Esophagus squamous epithelium (tissue), 5 donors: ENCODE measurements at places on chromosomes 5 and 9.

GRCh38 chr9:133807818-133808217 is 69.7 kb upstream of the SARDH start:
- no peak overlapping the region for H3K4me3 ChIP-seq
- peaks cover 5% of the 10 kb centered on the region for H3K4me1 ChIP-seq
- H3K36me3 ChIP-seq: peaks cover 52% of the 10 kb centered on the region
- no peaks in the 10 kb centered on the region for H3K27me3 ChIP-seq

- no peaks in the 10 kb centered on the region for H3K4me1 ChIP-seq
- no peak overlapping the region for H3K27ac ChIP-seq
- H3K4me3 ChIP-seq: no peak overlapping the region
Measured at GRCh38 chr5:180166176-180166575, 42.8 kb downstream of the RASGEF1C start.

- no peak for DNase-seq
- H3K4me1 ChIP-seq: no peaks in the 10 kb centered on the region
- no peak overlapping the region for H3K27ac ChIP-seq
- H3K36me3 ChIP-seq: peaks cover 71% of the 10 kb centered on the region
- H3K27me3 ChIP-seq: no peaks in the 10 kb centered on the region
- no peak overlapping the region for H3K4me3 ChIP-seq
Measured at GRCh38 chr9:132631685-132632084, 38.1 kb downstream of the DDX31 start.

DNA sequence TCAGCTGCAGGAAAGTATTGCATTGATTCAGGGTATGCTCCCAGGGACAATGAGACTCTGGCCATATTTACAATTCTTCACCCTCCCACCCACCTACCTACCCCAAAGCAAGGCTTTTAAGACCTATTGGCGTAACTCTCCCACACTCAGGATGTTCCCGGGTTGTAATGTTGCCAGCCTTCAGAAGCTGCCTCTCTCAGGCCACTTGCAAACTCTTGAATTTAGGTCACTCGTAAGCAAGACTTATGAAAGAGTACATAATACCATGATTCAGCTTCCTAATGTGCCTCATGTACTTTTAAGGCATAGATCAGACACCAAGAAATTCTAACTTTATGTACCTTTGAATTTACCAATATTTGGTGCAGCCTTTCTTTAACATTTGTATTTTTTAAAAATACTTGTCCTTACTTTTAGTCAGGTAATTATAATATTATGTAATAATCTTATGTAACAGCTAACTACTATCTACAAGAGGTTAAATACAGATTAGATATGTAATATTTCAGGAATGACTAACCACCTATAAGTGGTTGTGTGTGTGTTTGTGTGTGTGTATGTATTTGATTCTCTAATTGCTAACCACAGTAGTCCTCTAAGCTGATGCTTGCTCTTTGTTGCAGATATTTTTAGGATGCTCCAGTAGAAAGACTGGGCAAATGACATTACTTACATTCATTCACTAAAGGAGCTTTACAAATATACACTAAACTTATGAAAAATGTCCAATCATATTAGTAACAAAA is 630.5 kb upstream of the MEF2C start:
- H3K27ac ChIP-seq: no peak overlapping the region
- DNase-seq: no peak
- no peak overlapping the region for H3K4me3 ChIP-seq
- H3K27me3 ChIP-seq: no peaks in the 10 kb centered on the region
- H3K36me3 ChIP-seq: no peaks in the 10 kb centered on the region

DNA sequence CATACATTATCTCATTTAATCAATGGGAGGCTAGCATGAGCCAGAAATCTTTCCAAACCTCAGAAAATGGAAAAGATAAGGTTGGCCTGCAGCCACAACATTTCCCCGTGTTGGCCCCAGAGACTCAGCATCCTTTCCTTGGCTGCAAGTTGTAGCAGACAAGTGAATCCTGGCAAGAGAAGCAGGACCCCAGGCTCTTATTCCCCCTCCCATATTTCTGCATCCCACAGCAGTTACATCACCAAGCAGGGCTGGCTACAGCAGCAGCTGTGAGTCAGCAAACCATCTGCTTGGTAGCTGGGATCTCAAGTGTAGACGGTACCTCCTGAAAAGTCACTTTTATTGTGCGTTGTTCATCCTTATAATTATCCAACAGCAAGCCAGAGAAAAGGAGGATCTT is 212.4 kb downstream of the GNA14 start:
- H3K4me1 ChIP-seq: no peaks in the 10 kb centered on the region
- no peak overlapping the region for H3K27ac ChIP-seq
- no peaks in the 10 kb centered on the region for H3K27me3 ChIP-seq

- H3K4me3 ChIP-seq: no peak overlapping the region
Measured at GRCh38 chr5:127962491-127962890, 121.1 kb upstream of the SLC12A2 start.

DNA sequence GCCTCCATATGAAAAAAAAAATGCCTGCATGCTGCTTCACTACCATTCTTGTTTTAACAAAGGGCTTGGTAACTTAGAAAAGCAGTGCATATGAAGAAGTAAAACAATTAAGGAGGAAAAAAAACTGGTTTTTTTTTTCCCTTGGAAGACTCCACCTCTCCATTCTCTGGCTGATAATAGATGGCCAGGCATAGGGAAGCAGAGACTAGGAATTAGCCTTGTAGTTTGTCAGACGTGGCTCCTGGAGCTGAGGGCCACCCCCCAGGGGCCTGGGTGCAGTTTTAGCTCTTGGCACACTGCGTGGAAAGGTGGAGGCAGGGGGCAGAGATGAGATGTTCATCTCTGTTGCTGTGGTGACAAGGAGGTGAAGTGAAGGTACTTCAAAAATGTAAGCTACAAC is 42.7 kb downstream of the WDR36 start:
- no peak for DNase-seq
- no peak overlapping the region for H3K27ac ChIP-seq
- H3K4me1 ChIP-seq: no peaks in the 10 kb centered on the region
- H3K36me3 ChIP-seq: no peaks in the 10 kb centered on the region

DNA sequence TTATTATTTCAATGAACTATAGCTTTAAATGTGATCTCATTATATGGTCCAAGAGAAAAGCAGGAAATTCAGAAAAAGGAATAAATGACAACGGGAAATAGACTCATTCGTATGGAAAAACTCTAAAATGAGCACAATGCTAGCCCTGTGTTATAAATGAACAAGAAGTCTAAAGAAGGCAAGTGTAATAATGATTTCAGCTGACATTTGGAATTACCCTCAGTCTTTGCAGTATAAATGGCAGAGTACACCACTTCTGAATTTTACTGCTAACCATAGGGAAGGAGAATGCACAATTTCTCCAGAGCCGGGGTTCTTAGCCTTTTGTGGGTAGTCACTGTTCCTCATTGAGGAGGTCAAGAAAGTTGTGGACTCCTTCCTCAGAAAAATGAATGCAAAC is 93.1 kb downstream of the ANKRD55 start:
- no peaks in the 10 kb centered on the region for H3K4me1 ChIP-seq
- no peaks in the 10 kb centered on the region for H3K27me3 ChIP-seq
- no peak overlapping the region for H3K27ac ChIP-seq
- H3K36me3 ChIP-seq: no peaks in the 10 kb centered on the region

GRCh38 chr9:75974016-75974766 is 83.7 kb downstream of the PCSK5 start:
- no peak overlapping the region for H3K27ac ChIP-seq
- H3K4me1 ChIP-seq: peaks cover 18% of the 10 kb centered on the region
- H3K27me3 ChIP-seq: no peaks in the 10 kb centered on the region
- H3K4me3 ChIP-seq: no peak overlapping the region
- no peaks in the 10 kb centered on the region for H3K36me3 ChIP-seq

GRCh38 chr5:127367946-127368465 is 77.4 kb downstream of the MEGF10 start:
- H3K27ac ChIP-seq: no peak overlapping the region
- no peaks in the 10 kb centered on the region for H3K4me1 ChIP-seq
- no peak overlapping the region for H3K4me3 ChIP-seq

GRCh38 chr9:127611603-127611898 is 526 bp upstream of the STXBP1 start:
- no peak for DNase-seq
- H3K4me1 ChIP-seq: peaks cover 12% of the 10 kb centered on the region
- H3K27ac ChIP-seq: peak overlapping the region; percentile 93
- peaks cover 2% of the 10 kb centered on the region for H3K27me3 ChIP-seq

DNA sequence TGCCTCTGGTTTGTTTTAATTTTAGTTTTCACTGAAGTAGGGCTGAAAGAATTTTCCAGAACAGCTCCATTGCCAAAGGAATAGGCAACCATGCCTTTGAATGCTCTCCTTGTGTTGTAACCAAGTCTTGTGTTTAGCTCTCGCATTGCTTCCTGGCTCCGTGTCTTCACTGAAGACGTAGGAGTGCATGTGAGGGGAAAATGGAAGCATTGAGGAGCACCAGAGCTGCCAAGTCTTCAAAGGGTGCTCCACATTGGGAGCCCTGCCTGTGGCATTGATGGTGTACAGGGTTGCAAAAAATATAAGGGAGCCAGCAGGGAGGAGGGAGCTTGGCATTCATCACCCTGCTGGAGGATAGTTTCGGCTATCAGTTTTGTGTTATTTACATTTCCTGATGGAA is 86.6 kb downstream of the NTRK2 start:
- H3K4me3 ChIP-seq: no peak overlapping the region
- peaks cover under 1% of the 10 kb centered on the region for H3K4me1 ChIP-seq
- H3K27me3 ChIP-seq: no peaks in the 10 kb centered on the region
- DNase-seq: no peak
- no peaks in the 10 kb centered on the region for H3K36me3 ChIP-seq

GRCh38 chr9:91775011-91775707 is 174.9 kb downstream of the ROR2 start:
- no peak overlapping the region for H3K27ac ChIP-seq
- no peaks in the 10 kb centered on the region for H3K36me3 ChIP-seq
- H3K27me3 ChIP-seq: no peaks in the 10 kb centered on the region
- peaks cover 34% of the 10 kb centered on the region for H3K4me1 ChIP-seq

- no peak overlapping the region for H3K4me3 ChIP-seq
- no peaks in the 10 kb centered on the region for H3K4me1 ChIP-seq
- DNase-seq: no peak
- no peaks in the 10 kb centered on the region for H3K36me3 ChIP-seq
Measured at GRCh38 chr5:124180875-124181461, 565.5 kb downstream of the ZNF608 start.

DNA sequence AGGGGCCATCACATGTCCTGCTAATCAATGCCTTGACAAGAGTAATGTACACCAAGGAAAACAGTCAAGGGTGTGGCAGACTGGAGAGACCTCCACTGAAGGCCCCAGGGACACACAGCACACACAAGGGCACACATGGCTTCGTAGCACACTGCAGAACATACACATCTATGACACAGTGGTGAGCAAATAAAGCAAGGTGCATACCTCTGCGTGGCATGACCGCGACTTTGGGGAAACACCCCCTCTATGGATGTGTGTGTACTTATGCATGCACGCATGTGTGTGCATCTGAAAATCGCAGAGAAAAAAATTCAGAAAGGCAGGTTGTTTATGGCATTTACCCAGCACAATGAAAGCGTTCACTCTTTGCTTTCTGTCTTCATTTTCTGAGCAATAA is 20.5 kb downstream of the SEMA4D start:
- no peak overlapping the region for H3K4me3 ChIP-seq
- no peaks in the 10 kb centered on the region for H3K27me3 ChIP-seq
- no peaks in the 10 kb centered on the region for H3K4me1 ChIP-seq

DNA sequence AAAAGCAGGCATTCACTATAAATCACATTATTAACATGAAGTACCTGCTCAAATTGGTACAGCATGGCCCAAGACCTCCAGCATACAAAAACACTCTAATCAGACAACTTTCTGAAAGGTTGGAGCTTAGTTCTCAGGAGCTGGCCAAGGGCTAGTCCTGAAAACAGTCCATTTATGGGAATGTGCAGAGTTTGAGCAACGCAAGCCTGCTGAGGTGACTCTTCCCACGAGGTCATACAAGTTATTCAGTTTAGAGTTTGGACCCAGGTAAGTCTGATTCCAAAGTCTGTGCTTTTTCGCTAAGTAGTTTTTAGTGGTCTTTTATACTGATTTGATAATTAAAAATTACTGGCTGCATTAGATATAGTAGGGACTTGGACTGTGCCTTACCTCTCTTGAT is 52.6 kb downstream of the AP3S1 start:
- no peaks in the 10 kb centered on the region for H3K27me3 ChIP-seq
- H3K4me3 ChIP-seq: no peak overlapping the region
- H3K4me1 ChIP-seq: no peaks in the 10 kb centered on the region
- DNase-seq: no peak
- peaks cover 21% of the 10 kb centered on the region for H3K36me3 ChIP-seq

DNA sequence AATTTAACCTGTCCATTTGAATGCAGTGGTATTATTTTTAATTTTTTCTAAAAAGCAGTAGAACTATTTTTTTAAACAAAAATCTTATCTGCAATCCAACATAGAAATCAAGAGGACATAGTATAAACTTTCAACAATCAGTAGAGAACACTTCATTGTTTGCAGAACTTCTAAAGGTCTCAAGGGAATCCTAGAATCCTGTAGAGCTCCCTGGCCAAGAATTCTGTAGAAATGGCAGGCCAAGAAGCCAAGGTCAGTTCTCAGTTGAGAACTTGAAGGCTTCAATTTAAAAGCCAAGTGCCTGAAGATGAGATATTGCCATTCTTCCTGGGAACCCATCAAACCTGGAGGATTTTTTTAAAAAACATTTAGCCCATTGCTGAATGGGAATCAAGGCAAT is 199.2 kb upstream of the KLF4 start:
- H3K27me3 ChIP-seq: no peaks in the 10 kb centered on the region
- no peak for DNase-seq
- H3K36me3 ChIP-seq: no peaks in the 10 kb centered on the region
- no peak overlapping the region for H3K4me3 ChIP-seq
- no peak overlapping the region for H3K27ac ChIP-seq

DNA sequence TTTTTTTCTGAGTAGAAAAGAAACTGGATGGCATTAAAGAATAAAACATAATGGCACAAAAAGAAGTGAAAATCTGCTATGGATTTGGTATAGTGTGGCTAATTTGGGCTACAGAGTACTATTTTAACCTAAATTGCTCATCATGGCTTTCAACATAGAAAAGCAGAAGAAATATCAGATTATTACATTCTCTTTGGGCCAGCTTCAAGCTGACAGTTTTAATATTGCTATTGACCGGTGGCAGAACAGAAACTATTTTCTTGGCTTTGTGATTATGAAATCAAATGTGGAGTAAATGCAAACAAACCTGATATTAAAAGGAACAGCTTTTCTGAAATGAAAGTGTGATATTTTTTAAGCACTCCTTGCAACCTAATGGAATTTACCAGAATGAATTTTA is 301.5 kb downstream of the EPB41L4A start:
- no peaks in the 10 kb centered on the region for H3K36me3 ChIP-seq
- DNase-seq: no peak
- no peaks in the 10 kb centered on the region for H3K27me3 ChIP-seq
- no peak overlapping the region for H3K27ac ChIP-seq
- no peak overlapping the region for H3K4me3 ChIP-seq
- H3K4me1 ChIP-seq: no peaks in the 10 kb centered on the region

GRCh38 chr5:64958757-64959391 is 190.1 kb downstream of the CWC27 start:
- no peak overlapping the region for H3K4me3 ChIP-seq
- H3K27ac ChIP-seq: no peak overlapping the region
- DNase-seq: no peak

DNA sequence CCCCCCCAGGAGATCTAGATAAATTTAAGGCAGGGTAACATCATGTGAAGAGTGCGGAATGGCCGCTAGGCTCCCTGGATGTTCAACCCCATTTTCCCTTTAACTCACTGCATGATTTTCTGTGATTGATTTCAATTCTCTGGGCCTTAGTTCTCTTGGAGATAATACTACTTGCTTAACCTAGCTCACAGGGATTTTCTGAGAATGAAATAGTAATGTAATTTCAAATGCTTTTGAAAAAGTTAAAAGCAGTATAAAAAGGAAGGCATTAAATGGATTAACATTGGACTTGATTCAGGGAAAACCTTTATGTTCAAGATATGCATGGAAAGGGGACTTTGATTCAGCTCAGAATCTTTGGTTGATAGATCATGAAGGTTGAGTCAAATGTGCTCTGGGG is 90.9 kb downstream of the KIF4B start:
- no peaks in the 10 kb centered on the region for H3K27me3 ChIP-seq
- no peaks in the 10 kb centered on the region for H3K36me3 ChIP-seq
- DNase-seq: no peak
- H3K27ac ChIP-seq: no peak overlapping the region
- no peak overlapping the region for H3K4me3 ChIP-seq
